ENCODE measurements at places on chromosomes 2 and 18.
A peak's percentile ranks its signal among the peaks of the same experiment; 100 is the strongest.

DNA sequence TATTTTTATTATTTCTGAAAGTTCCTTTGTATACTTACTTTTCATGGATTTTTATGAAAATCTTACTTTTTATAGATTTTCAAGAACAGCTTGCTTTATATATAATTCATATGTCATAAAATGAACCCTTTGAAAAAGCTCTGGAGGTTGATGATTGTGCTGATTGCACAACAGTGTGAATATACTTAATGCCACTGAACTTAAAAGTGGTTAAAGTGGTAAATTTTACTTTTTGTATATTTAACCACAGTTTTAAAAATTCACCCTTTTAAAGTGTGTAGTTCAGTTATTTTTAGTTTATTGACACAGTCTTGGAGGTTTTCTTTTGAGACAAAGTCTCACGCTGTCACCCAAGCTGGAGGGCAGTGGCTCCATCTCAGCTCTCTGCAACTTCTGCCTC is 8.4 kb downstream of the SANBR start:
- DNase-seq: no peak

DNA sequence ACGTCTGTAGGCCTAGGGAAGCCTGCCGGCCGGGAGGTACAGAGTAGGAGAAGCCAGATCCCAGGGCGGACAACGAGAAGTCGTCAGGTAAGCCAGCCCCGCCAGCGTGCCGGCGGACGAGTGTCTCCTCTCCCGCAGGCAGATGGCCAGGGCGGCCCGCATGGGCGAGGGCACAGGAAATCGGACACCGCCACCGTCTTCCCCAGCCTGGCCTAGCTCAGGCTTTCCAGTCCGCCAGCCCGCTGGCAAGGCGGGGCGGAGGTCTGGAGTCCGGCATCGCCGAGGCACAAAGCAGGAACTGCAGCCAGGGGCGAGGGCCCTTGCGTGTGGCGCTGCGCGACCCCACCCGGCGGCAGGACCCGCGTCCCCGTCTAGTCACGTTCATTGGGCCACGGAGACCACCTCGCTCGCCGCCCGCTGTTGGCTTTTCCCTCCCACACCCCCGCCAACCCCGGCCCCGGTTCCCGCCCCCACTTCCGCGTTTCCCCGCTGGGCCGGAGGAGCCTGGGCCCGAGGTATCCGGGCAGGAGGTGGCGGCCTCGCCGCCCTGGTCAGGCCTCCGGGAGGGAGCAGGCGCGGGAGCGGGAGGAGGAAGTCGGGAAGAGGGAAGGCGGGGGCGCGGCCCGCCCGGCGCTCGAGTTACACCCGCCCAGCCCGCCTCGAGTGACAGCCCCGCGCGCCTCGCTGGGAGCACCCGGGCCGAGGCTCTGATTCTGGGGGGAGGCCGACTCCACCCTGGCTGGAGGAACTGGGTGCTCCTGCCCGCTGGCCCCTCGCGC is at the start of gene GPD2:
TSS of gene GPD2 (plus strand) at position 662 of the 779 bp plus-strand sequence. CDS start 39,727 bp downstream, outside the sequence.
- peak; percentile 83 for DNase-seq

- no peak for DNase-seq
These were observed 217.8 kb downstream of the TMEM247 start for GRCh38 chr2:46696966-46697829.

DNA sequence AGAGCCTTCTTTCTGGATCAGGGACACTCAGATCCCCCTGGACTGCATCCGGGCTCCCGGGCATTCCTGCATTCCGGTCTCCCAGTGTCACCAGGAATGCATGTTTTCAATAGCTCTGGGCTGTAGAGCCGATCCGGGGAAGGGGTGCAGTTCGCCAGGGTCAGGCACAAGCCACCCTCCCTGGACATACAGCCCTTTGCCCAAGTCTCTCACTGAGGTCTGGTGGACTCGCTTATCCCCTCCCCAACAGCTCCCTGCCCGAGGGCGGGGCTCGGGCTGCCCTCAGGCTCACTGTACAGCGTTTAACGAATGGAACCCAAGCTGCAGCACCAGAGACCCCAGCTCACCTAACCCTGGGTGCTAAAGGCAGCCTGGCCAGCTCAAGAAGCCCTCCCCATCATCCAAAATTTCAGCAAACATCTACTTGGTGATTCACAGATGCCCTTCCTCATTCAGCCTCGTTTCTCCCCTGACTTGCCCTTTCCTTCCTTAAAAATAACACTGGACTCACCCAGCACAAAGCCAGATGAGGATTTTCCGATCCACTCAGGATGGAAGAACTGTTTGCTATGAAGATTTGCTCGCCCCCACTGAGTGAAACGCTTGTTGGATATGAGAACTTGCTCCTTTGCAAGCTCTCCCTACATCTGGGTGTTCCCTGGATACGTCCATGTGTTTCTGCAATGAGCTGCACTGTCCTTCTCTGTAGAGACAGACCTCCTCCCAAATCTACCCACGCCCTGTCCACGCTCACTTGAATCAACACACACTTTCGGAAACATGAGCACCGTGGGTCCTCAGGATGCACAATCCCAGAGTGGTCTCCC is 58.1 kb downstream of the PXDN start:
- no peak for DNase-seq

DNA sequence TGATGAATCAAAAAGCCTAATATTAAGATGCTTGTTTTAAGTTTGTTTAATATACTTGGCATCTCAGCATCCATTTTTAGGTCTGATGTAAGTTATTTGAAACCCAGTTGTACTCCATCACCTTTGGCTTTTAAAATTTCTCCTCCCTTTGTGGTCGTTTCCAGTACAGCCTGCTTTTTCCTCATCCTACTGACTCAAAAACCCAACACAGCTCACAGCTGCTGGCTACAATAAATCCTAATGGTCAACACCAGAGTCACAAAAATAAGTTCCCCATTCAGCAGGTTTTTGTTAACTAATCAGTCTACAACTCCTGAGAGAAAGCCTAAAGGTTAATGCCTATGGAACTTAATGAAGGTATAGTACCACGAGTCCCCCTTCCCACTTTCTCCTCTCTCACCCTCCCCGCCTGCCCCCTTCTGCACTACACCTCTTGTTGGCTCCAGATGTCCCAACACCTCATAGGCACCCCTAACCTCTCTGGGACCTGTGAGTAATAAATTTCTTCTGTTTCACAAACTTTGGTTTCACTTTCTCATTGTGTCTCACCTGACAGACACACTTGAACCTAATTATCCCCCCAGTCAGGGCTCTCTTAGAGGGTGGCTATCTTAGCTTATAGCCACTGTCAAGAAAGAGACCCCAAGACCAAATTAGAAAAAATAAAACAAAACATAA is 148.6 kb downstream of the GALNT1 start:
- DNase-seq: no peak

- no peak for DNase-seq
These were observed 33.4 kb upstream of the SKOR2 start for GRCh38 chr18:47284721-47285395.

DNA sequence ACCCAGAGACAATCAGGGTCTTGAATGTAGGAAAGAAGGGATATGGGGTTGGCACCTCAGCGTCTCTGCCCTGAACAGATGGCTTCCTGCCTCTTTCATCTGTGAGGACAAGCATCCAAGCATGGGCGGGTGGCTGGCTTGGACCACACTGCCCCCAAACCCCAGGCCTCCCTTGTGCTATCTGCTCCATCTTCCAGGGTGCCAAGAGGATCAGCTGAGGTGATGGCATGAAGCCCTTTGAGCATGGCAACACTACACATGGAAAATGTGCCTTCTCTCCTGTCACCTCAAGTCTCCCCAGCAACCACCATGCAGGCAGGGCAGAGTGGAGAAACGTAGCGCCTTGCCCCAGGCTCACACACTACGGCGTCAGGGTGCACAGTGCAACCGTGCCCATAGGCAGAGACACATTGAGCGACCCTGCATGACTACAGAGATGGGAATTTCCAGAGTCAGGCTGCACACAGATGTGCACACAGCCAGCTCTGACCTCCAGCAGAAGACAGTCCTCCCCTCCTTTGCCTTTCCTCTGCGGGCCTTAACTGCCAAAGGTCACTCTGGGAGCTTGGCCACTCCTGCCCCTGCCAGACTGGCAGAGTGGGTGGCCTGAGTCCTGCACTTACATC is 1.5 kb downstream of the KCNIP3 start:
- no peak for DNase-seq

DNA sequence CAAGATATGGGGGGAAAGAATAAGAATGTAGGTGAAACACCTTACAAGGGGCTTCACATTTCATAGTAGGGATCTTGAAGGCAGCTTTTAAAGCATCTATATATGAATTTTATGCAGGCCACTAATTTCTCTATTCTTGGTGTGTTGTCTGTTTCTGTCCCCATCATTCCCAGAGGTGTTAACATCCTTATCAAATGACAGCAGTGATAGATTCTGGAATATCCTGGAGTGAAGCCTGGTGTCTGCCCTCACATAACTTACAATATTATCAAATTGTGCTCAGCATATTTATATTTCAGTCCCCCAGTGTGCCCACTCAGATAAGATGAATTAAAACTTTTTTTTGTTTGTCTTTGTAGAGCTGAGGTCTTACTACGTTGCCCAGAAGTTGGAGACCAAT is 486.2 kb downstream of the EPHA4 start:
- DNase-seq: no peak

DNA sequence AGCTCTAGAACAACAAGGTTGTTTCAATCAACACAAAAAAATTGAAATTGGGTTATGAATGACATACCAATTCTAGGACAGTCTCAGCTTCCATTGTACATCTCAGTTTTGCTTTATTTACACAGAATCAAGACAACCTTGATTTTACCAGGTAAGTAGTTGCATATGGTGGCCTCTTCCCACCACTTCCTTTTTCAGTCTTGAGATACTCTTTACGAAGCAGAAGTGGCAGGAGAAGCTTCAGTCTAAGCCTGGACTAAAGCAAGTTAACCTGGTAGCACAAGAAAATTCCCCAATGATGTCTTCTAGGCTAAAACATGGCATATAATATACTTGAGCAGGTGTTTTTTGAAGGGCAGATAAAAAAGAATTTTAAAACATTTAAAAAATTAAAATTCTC is 10.7 kb upstream of the FAM136A start:
- DNase-seq: no peak

GRCh38 chr2:150127346-150127990 is 360.0 kb downstream of the RND3 start:
- no peak for DNase-seq

DNA sequence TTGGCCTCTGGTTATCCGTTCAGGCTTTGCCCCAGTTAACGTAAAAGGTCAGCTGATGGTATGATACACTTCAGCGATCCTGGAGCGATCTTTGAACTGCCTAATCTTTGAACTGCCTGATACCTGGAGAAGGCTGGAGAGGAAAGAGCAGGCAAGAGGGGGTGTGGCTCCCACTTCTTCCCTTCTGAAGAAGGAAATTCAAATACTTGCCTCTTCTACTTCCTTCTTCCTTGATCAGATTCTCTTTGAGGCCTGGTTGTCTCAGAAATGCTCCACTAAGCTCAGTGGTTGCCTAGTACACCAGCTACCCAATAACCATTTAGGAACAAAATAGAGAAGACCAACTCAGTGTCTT is 619 bp downstream of the GALM start:
- DNase-seq: no peak

- DNase-seq: no peak
These were observed 44.3 kb upstream of the CAB39 start for GRCh38 chr2:230668184-230668938.

GRCh38 chr2:197707316-197708213 is 2.4 kb downstream of the MARS2 start:
- DNase-seq: peak; percentile 11

DNA sequence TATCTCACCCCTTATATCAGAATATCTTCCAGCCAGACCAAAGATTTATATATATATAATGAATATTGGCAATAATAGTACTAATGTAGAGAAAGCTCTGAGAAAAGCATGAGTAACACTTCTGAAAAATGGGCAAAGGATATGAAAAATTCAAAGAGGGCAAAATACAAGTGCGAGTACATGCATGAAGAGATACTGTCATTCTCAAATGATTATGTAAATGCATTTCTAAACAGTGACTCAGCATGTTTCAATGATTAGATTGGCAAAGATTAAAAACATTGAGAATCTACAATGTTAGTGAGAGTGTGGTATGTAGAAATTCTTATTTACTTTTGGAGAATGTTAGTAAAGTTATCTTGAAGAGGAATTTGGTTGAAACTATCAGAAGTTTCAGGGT is 118.3 kb upstream of the NEDD4L start:
- no peak for DNase-seq

All from NCI-H774 (cell line).